ENCODE measurements at places on chromosomes 6 and 20.
A peak's percentile ranks its signal among the peaks of the same experiment; 100 is the strongest.

GRCh38 chr20:40268321-40269075 is 420.5 kb downstream of the MAFB start:
- DNase-seq: no peak

- no peak for DNase-seq
Observed at GRCh38 chr20:13259921-13260320, 38.8 kb downstream of the ISM1 start.

GRCh38 chr6:7919871-7920270 is 9.3 kb upstream of the TXNDC5 start:
- peak; percentile 72 for DNase-seq

DNA sequence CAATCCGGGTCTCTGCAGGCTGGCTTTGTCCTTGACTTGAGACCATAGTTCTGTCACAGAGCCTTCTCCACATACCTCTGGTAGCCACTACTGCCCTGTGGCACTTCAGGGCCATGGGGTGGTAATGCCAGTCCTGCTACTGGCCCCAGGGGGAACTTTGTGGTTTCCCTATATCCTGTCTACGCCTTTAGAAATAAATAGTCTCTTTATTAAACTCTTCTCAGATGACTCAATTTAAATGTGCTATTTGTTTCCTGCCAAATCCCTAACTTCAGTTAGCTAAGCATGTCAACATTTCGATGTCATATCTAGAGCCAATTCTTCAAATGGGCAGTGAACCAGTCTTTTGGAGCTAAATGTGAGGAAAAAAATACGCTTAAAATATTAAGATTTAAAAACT is 60.1 kb downstream of the SEL1L2 start:
- no peak for DNase-seq

DNA sequence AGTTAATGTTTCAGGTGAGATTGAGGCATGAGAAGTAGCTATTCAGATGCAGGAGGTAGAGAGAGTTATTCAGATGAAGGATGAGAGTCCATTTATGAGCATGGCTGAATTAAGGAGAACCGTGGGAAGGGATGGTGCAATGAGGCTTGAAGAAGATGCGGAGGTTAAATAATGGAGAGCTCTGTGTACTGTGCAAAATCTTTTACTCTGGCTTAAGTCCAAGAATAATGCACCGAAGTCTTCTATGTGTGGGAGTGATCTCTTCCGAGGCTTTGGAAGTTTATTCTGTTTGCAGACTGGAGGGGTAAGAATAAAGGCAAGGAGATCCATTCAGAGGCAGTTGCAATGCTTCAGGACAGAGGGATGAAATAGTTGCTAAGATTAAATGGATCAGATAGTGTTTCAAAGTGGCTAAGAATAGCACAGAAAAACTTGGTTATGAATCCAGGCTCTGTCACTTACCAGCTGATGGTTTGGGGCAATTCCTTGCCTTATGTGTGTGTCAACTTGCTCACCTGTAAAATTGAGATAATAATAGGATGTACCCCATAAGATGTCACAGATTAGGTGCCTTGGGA is 467.1 kb downstream of the HDGFL1 start:
- DNase-seq: no peak

DNA sequence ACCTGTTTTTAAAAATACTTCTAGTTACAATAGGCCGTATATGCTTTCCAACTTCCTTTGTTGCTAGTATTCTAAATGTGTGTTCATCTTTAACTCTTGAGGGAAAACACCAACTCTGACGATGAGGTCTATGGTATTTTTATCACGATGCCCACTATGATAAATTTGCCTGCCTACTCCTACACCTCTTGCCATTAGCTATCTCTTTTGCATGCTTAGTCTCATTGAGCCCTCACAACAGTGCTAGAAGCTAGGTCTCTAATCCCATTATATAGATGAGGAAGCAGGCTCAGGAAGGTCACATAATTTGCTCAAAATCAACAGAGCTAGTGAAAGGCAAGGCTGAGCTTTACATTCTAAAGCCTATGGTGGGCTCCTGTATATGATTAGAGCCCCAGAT is 13.2 kb downstream of the AAR2 start:
- no peak for DNase-seq

- DNase-seq: peak; percentile 12
Observed at GRCh38 chr6:1316489-1316971, 4.6 kb downstream of the FOXQ1 start.
